NCI-H1417 (cell line): ENCODE measurements at places on chromosomes 3 and 15.

DNA sequence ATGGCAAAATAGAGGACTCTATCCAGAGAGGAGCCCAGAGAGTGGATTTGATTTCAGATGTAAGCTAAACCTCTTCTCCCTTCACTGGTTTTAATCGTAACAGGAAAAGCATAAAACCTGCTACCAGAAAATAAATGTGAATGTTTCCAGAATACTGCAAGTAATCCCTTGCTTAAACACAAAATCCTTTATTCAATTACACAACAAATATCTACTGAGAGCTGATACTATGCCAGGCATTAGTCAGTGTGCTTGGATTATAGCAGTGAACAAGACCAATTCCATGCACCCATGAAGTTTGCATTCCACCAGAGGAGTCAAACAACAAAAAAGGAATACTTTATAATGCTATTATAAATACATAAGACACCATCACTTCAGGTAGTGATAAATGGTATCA lies 15.1 kb downstream of the AVEN start:
- no peak for DNase-seq

DNA sequence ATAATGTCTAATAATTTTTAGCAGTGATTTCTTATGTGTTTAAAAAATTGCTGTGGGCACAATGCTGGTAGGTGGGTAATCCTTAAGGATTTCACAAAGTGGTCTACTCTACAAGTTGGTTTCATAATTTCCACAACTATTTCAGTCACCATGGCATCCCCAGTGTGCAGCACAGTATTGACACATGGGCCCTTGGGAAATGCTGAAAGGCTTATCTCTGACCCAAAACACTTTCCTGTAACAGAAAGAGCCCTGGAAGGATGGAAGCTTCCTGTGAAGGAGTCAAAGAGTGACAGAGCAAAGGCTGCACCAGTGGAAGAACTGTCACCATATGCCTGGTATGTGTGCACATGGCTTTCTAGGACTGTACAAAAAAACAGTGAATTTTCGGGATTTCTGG lies 153.7 kb downstream of the ANO10 start:
- DNase-seq: no peak

GRCh38 chr3:157220211-157220610 lies 60.3 kb upstream of the CCNL1 start:
- DNase-seq: peak; percentile 89

DNA sequence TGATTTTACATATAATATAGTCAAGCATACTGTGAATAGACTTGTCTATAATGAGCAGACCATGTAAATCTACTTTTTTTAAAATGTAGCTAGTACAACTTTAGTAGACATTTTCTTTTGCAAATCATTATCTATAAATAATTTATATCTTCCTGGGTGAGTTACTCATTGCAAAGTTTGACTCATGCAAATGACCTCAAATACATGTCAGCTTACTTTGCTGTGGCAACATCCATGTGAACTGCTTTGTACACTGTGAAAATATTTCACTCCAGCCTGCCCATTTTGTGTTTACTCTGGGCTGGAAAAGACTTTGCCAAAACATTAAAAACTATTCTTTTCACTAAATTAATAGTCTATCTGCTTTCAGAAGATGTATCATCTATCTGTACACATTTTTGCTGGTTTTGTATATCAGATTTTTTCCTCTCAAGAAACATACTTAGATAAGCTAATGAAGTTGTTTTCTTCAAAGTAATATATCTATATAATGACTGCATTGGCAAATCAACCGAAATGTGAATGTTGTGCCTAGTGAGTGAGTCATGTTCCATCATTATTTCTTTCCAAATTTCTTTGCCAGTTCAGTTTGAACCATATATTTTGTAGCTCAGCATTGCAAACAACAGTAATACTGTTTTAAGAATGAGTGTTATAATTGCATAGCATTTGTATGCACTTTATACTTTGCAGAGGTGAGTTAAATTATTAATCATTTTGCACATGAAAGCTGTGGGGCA lies 26.5 kb downstream of the IGSF10 start:
- no peak for DNase-seq

DNA sequence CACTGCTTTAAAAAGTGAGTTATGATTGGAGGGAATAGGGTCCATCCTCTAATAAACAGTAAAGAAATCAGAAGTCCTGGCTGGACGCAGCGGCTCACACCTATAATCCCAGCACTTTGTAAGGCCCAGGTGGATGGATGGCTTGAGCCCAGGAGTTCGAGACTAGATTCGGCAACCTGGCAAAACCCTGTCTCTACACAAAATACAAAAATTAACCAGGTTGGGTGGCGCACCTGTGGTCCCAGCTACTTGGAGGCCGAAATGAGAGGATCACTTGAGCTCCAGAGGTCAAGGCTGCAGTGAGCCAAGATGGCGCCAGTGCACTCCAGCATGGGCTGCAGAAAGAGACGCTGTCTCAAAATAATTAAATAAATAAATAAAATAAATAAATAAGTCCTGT lies 171.2 kb downstream of the POTEB3 start:
- DNase-seq: no peak
